ENCODE measurements at places on chromosomes 5 and 9.

DNA sequence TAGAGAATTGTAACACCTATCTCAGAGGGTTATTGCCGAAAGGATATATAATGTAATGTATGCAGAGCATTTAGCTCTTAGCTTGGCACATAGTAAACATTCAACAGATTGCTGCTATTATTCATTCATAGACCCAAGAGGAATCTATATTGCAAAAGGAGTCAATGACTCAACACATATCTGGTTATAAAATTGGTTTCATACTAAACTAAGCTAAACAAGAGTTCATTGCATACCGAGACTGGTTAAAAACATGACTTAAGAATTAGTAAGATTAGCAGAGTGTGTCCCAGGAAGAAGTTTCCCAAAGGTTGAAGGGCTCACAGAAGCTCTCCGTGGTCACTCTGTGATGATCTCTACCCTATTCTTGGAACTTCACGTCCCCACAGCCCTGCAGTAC is 339.6 kb upstream of the CCNH start:
- DNase-seq, result no peak

DNA sequence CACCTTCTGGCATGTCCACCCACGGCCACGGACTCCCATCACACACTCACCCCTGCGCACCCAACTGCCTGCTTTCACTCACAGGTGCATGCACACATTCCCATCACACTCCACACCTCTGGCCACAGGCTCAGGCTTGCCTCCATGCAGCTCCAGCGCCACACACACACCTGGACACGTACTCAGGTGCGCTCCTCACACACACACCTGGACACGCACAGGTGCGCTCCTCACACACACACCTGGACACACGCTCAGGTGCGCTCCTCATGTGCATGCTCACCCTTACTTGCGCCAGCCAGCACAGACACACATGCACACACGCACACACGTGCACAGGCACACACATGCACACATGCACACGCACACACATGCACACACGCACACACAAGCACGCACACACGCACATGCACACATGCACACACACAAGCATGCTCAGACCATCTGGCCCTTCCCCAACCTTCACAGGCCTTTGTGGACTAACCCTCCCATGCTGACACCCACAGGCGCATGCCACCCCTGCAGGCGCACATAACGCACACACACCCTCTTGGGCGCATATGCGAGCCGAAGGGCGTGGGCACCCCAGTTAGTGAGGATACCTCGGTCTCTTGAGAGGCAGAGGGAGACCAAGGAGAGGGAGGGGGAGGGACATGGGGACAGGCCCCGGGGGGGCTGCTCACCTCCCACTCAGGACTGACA is 8.3 kb downstream of the GRIN1 start:
- no peak for DNase-seq

- DNase-seq, result no peak
Measured at GRCh38 chr5:180334176-180334575, 19.0 kb downstream of the GFPT2 start.

DNA sequence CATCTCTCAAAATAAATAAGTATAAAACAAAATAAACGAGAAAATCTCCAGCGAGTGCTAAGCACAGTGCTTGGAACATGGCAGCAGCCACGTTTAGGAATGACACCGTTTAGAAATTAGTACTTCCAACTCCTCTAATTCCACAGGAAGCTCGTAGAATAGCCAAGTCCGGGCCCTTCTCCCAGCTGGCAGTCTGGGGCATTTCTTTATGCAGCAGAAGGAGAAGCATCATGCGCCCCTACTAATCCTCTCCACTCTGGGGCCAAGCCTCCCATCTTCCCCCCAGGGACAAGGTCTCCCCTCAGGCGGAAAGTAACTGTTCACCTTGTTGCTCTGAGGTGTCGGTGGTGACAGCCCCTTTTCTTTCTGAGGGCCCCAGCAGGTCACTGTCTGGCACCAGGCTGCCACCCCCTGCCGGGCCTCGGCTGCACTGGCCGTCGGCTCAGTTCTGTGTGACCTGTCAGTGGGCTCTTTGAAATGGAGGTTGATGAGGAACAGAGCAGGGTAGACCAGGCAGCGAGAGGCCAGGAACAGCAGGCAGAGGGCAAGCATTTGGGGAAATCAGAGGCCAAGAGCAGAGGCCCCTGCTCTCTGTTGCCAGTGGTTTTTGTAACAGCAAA is 113.5 kb upstream of the WWC1 start:
- DNase-seq, result no peak

DNA sequence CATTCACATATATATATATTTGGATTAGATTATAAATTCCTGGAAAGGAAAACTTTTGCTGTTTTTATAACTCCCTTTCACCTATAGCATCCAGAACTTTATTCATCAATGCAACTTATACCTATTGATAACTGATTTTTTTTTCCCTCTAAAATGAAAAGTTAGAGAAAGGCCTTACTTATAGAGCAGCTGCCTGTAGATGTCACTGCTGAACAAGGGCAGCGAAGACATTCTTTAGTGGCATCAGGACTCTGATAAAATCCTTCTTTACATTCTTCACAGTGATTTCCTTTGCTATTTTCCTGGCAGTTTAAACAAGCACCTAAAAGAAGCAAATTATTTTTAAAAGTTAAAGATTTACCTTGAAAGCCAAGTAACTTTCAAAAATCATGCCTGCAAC is 32.3 kb upstream of the CDK5RAP2 start:
- no peak for DNase-seq

GRCh38 chr5:28807195-28807729 is 1768.9 kb upstream of the CDH9 start:
- no peak for DNase-seq

GRCh38 chr9:21754741-21755140 is 47.7 kb upstream of the MTAP start:
- no peak for DNase-seq

GRCh38 chr9:89564346-89564878 is 40.4 kb upstream of the GADD45G start:
- no peak for DNase-seq

- DNase-seq, result no peak
Measured at GRCh38 chr9:88997646-88998045, 6.4 kb downstream of the S1PR3 start.

GRCh38 chr9:98838868-98839565 is 31.5 kb downstream of the GALNT12 start:
- no peak for DNase-seq
